Kidney (tissue), 22 donors: ENCODE measurements at places on chromosomes 4 and X.

GRCh38 chr4:88352062-88352740 is 26.5 kb upstream of the HERC6 start:
- peak; percentile 7 for DNase-seq

DNA sequence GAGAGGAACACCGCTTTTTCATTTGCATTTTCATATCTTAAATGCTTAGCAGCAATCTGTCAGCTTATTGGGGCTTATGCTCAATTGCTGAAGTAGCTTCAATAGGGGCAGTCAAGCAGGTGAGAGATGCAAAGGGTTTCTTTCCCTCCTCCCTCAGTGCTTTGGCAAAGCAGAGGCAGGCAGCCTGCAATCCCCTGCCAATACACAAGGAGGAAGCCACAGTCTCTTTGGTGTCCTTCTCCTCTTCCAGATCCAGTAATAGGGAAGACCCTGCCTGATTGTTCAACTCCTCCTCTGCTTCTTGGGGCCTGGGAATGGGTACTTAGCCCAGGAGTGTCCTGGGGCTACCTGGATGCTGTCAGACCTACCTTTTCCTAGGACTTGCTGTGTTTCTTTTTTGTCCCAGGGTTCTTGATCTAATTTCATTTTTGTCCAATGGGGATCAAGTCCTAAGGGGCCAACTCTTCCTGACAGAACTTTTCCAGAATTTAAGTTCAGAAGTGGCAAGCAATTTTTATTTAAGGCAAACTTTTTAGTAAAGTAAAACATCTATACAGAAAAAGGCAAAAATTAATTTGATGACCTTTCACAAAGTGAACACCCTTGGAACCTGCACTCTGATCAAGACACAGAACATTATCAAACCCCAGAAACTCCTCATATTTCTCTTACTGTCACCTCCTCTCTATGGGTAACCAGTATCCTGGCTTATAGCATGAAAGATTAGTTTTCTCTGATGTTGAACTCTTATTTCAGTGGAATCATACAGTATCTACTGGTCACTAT is 260.3 kb downstream of the PPP3CA start:
- no peak for DNase-seq

GRCh38 chr4:158666892-158667291 is 4.8 kb downstream of the C4orf46 start:
- no peak for DNase-seq

DNA sequence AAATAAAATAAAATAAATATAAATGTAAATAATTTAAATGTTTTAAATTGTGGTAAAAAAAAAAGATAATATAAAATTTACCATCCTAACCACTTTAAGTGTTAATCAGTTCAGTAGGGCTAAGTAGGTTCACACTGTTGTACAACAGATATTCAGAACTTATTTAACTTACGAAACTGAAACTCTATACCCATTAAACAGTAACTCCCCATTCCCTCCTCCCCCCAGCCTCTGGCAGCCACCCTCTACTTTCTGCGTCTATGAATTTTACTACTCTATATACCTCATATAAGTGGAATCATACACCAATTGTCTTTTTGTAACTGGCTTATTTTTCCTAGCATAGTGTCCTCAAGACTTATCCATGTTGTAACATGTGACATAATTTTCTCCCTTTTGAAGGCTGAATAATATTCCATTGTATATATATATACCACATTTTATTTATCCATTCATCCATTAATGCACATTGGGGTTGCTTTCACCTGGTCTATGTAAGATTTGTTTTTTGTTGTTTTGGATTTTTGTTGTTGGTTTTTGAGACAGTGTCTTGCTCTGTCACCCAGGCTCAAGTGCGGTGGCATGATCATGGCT is 32.5 kb upstream of the ELF2 start:
- no peak for DNase-seq

DNA sequence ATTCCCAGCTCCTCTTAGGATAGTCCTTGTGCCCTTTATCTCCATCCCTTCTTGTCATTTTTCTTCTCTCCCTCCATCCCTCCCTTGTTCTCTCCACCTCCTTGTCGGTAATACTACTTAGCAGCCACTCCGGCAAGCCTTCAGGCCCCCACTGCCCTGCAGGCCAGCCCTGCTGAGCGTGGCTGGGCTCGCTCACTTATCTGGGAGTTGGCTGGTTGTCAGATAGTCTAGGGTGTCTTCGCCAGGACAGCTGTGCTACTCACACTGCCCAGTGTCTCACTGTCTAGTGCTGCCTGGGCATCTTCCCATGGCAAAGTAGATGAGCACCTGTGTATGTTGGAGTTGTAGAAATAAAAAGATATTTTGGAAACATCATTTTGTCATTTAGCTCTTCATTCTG is 75.0 kb downstream of the STK32B start:
- DNase-seq, result no peak

DNA sequence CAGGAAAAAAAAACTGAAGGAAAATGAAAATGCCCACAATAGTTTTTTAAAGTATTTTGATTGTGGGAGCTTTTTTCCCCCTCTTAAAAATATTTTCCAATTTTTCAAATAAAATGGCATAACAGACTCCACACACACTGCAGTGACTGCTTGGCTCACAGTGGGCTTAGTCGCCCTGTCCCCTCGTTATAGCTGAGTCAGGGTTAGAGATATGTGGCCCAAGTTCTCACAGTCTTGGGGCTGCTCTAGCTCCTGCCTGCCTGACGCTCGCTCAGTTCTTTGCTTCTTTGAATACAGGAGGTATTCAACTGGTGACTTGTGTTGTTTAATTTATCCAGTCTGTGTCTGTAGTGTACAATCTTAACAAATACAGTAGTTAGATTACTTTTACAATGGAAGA is 47.7 kb downstream of the BEND2 start:
- DNase-seq, result no peak

DNA sequence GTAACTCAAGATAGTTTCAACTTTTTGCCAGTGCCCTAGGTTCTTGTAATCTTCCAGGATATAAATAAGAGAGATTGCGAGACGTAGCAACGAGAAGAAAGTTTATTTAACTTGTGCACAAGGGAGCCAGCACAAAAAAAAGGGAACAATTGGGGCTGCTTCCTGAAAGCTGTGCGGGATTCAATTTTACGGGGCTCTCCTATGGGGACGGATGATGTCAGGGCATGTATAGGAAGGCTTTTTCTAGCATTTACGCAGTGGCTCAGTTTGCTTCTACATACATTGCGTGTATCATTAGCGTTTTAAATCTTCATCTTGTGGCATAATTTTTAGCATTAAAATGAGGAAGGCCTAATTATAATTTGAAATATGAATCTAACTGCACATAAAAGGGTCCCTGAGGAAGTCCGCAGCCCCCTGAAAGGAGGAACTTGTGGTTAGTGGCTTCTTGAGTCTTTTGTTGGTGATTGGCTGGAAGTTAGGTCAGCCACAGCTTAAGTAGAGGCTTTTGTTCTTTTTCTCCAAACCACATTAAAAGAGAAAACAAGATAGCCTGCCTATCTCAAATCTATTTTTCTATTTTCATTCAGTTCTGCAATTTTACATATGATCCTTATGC is 668.2 kb upstream of the NDST4 start:
- no peak for DNase-seq

DNA sequence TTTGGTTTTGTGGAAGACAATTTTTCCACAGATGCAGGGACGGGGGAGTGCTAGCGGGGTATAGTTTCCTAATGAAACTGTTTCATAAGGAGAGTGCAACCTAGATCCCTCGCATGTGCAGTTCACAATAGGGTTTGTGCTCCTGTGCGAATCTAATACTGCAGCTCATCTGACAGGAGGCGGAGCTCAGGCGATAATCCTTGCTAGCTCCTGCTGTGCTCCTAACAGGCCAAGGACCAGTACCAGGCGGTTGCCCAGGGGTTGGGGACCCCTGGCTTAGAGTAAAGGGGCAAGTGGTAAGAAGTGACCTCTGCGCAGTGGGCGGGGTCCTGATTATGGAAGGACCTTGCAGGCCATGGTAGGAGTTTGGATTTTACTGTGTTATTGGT is 3.8 kb downstream of the SCML1 start:
- DNase-seq, result no peak

- no peak for DNase-seq
Observed at GRCh38 chrX:17732138-17732783, 5.0 kb upstream of the SCML1 start.
